NCI-H2107 (cell line): ENCODE measurements at places on chromosomes 12 and 14.

- DNase-seq = no peak
These were observed 17.8 kb upstream of the HIF1A start for GRCh38 chr14:61677479-61677878.

DNA sequence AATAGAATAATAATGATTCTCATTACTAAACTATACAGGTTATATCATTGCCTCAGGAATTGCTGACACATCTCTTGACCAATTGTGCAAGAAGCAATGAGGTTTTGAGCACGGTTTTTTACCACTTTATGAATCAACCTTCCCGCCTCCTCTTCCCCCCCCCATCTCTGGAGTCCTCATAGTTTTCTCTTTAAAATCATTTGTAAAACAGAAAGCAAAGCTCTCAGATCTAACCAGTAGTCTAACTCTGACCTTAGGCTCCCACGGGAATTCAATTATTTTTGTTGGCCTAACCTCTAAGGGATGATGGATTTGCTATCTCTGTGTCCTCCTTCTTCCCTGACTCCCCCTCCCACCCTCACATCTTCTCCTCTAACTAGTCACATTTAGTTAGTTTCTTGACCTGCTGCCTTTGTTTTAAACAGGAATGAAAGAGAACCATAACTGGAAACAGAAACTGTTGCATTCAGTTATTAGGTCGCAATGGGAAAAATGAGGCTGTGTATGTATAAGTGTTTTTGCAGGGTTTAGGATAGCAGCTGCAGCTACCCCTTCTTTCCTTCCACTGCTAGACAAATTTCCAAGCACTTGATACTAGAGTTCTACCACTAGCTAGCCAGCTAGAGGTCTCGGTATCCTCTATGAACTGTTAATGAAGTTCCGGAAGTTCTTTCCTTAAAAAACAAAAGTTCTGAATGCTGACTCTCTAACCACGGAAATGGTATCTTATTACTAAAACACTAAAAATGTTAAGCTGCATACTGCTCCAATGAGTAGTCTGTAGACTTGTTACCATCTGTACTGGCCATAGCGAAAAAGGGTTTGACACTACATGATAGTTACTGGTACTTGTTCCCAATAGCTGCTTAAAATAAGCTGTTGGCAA, 65.4 kb downstream of the TAOK3 start:
- DNase-seq = no peak

DNA sequence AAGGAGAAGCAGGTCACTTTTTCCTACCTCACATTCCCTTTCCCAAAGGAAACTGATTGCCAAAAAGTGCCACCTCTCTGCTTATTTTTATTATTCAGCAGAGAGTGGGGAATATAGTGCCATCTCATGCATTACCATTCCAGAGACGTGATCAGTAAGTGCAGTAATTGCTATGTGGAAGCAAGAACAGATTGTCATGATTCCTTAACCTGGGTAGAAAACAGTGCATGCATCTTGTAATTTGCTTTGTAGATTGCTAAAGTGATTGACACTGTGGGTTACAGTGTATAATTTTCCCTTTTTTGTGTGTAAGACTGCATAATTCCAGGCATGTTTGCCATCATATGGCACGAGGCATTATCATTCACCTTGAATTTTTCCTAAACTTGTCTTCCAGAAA, 332.5 kb downstream of the DIO2 start:
- DNase-seq = no peak

GRCh38 chr12:42468921-42469320, 120.6 kb downstream of the PRICKLE1 start:
- DNase-seq = no peak

- no peak for DNase-seq
These were observed 67.6 kb downstream of the GTF2A1 start for GRCh38 chr14:81153187-81153586.

GRCh38 chr12:124436366-124436765, 131.0 kb downstream of the NCOR2 start:
- DNase-seq = no peak

DNA sequence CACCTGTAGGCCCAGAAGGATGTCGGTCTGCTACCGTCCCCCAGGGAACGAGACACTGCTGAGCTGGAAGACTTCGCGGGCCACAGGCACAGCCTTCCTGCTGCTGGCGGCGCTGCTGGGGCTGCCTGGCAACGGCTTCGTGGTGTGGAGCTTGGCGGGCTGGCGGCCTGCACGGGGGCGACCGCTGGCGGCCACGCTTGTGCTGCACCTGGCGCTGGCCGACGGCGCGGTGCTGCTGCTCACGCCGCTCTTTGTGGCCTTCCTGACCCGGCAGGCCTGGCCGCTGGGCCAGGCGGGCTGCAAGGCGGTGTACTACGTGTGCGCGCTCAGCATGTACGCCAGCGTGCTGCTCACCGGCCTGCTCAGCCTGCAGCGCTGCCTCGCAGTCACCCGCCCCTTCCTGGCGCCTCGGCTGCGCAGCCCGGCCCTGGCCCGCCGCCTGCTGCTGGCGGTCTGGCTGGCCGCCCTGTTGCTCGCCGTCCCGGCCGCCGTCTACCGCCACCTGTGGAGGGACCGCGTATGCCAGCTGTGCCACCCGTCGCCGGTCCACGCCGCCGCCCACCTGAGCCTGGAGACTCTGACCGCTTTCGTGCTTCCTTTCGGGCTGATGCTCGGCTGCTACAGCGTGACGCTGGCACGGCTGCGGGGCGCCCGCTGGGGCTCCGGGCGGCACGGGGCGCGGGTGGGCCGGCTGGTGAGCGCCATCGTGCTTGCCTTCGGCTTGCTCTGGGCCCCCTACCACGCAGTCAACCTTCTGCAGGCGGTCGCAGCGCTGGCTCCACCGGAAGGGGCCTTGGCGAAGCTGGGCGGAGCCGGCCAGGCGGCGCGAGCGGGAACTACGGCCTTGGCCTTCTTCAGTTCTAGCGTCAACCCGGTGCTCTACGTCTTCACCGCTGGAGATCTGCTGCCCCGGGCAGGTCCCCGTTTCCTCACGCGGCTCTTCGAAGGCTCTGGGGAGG, at the start of gene LTB4R:
Gene LTB4R, plus strand, starts transcription at position 857 of the 959 bp plus-strand sequence. CDS start 4,150 bp downstream, outside the sequence.
- peak; percentile 72 for DNase-seq

DNA sequence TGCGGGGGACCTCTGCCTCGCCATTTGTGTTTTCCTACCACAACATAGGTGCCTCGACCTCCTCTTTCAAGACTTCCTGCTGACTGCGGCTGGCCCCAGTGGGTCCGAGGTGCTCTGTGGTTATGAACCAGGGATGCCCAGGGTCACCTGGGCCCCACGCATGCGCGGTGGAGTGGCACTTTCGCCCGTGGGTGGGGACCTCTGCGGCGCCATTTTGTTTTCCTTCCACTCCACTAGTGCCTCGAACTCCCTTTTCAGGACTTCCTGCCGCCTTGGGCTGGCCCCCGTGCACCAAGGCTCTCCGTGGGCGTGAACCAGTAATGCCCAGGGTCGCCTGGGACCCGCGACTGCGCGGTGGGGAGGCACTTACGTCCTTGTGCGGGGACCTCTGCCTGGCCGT, 351.6 kb downstream of the ALG10 start:
- no peak for DNase-seq

DNA sequence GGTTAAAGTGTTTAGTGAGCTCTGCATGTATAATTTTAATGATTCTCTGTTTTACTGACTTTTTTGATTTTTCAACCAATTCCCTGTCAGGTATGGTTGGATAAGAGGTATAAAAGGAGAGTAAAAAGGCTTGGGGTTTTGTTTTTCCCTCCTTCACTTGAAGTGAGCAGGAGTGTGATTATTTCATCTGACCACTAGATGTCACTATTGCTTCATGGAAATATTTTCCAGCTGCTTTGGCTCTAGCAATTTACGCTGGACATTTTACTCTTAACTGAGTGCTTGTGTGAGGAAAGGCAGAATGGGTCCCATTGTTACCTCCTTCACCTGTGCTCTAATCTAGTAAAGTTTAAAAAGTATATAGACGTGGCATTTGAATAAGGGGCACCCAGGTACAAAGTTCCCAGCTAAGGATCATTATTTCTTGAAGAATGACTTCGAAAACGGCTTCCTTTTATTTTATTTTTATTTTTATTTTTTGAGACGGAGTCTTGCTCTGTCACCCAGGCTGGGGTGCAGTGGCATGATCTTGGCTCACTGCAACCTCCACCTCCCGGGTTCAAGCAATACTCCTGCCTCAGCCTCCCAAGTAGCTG, 66.5 kb downstream of the TBC1D30 start:
- DNase-seq = peak; percentile 69
